Right lobe of liver (tissue), 6 donors: ENCODE measurements at places on chromosomes 12 and 14. TPM values are rescaled to one million over a fixed set of nuclear protein-coding genes. Genes with fewer than 3 reads are reported as not detected.

The GSC gene
- not detected for total RNA-seq

The HOXC4 gene
- total RNA-seq, result not detected

DNA sequence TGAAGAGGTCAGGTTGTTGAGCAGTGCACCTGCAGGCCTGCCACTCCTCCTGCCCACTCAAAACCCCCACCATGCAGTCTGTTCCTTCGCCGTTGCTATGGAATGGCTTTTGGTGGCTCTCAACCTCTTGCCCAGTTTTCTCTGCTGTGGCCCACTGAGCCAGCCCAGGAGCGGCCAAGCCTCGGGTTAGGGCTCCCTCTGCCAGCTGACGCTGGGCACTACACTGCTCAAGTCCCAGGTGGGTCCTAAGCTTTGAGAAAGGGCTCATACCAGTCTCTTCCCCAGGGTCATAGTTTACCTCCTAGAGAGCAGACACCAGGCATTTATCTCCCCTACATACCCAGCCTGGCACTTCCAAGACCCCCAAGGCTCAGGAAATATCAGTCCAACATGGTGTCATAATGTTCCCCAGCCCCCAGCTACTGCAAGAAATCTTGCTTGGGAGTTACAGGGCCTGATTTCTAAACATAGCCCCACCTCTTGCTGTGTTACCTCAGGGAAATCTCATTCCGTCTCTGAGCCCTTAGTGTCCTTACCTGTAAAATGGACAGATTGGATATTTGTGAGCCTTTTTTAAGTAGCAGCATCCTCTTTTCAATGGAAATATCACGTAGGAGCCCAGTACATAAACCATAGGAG is 59.4 kb downstream of the TSPAN11 start:
- peak; percentile 53 for DNase-seq

DNA sequence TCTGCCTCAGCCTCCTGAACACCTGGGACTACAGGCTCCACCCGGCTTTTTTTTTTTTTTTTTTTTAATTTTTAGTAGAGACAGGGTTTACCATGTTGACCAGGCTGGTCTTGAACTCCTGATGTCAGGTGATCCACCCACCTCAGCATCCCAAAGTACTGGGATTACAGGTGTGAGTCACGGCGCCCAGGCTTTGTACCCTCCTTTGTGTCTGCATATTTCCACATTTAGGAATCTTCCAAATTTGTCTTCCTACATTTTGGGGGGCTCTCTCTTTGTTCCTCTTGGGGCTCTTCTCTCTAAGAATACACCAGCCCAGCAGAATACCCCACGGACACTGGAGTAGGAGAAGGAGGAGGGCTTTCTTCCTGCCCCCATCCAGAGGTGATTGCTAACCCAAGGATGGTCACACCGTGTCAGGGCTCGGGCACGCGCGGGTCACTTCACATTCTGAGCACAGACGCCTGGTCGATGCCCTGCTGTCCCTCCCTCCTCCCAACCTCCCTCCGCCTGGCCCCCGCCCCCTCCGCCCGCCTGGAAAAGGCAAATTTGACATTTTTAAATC is 2.1 kb upstream of the DNAJC22 start:
- peak; percentile 13 for DNase-seq

- DNase-seq, result no peak
Measured at GRCh38 chr12:5694759-5695409, 250.2 kb downstream of the ANO2 start.

- DNase-seq, result peak; percentile 76
Measured at GRCh38 chr12:31238764-31239387, 87.1 kb downstream of the SINHCAF start.

GRCh38 chr14:35512765-35513164 is 21.2 kb upstream of the INSM2 start:
- DNase-seq, result no peak

DNA sequence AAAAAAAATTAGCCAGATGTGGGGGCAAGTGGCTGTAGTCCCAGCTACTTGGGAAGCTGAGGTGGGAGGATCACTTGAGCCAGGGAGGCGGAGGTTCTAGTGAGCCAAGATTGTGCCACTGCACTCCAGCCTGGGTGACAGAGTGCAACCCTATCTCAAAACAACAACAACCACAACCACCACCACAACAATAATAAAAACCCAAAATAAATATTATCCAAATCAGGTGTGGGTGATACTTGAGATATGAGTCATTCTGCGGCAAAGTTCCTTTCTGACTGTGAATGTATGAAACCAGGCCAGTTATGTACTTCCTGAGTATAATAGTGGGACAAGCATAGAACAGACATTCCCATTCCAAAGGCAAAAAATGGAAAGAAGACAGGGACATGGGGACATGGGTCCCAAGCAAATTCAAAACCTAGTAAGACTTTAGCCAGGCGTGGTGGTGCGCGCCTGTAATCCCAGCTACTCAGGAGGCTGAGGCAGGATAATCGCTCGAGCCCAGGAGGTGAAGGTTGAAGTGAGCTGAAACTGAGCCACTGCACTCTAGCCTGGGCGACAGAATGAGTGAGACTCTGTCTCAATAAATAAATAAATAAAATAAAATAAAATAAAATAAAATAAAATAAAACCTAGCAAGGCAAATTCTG is 9.7 kb upstream of the ERC1 start:
- no peak for DNase-seq

DNA sequence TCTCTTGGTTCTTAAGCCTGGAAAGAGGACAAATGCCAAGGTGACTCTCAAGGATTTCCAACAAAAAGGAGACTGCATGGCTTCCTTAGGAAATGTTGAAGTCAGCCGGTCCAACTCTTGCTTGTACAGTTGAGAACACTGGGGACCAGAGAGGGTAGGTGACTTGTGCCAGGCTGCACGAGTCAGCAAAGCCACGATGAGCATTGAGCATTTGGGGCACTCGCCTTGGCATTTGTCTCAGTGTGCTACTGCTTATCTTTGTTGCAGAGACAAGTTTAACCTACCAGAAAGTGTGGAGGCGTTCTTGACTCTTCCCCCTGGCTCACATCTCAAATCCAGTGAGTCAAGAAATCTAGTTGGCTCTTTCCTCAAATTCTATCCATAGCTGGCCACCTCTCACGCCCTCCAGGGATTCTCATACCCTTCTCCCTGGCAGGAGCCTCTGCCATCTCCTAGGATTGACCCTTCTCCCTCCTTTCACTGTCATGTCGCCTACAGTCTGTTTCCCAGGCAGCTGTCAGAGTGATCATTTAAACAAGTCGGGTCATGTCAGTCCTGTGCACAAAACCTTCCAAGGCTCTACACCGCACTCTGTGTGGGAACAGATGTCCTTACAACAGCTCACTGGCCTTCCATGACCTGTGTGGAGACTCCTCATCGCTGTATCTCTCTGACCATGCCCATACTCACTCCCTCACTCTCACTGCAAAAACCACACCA is 17.2 kb upstream of the KRT83 start:
- no peak for DNase-seq
